ENCODE measurements at places on chromosomes 7 and 10.

DNA sequence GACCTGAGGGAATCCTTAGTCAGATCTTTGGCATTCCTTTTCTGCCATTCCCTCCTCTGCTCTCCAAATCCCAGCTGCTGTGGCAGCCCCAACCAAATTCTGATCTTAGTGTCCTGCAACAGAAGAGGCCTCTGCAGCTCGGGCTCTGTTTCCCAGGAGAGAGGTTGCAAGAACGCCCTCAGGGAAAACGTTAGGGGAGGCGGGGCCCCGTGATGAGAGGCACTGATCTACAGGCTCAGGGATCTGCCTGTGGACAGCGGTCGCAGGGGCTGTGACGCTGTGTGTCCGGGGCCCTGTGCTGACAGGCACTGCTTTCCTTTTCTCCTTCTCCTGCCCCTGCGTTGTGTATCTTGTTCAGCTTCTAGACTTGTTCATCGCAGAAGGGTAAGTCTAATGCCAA is 57.3 kb upstream of the DPYSL4 start:
- DNase-seq = no peak

DNA sequence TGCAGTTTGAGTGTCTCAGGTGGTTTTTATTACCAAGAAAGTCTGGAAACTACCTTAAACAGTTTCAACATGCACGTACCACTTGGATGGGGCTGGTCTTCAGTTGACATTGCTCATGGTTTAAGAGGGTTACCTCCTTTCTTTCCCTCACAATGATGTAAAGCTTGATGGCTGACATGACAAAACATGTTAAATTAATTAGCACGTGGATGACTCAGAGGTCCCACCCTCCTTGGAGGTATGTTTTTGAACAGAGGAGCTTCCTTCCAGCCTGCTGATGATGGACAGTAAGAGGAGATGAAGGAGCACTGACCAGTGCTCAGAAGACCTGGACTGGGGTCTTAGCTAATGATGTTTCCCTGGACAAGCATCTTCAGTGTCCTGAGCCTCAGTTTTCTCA is 322.3 kb upstream of the PODXL start:
- DNase-seq = no peak

DNA sequence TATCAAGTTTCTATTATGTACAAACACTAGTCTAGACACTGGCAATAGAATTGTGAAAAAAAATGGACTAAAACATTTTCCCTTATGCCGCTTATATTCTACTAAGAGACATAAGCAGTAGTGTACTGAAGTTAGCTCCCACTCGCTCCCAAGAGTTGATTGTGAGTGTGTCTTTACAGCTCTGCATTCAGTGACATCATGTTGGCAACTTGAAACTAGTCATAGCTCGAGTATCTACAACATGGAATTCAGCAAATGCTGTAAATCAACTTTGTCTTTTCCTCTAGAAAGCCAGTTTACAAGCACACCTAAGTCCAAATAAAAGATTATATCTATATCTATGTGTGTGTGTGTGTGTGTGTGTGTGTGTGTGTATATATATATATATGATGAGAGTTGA is 58.8 kb upstream of the MAGI2 start:
- DNase-seq = no peak

GRCh38 chr7:77284616-77285015 is 85.0 kb upstream of the FGL2 start:
- DNase-seq = no peak

- no peak for DNase-seq
Measured at GRCh38 chr10:74189999-74190421, 39.0 kb downstream of the ADK start.

Measured in activated CD4-positive, CD25-positive, alpha-beta regulatory T cell treated with anti-CD3 and anti-CD28 coated beads, Interleukin-2, amount 50 U/mL, for 72 hours (primary cell).